EL (cell line): ENCODE measurements at places on chromosomes 4 and X.
A peak's percentile ranks its signal among the peaks of the same experiment; 100 is the strongest.

DNA sequence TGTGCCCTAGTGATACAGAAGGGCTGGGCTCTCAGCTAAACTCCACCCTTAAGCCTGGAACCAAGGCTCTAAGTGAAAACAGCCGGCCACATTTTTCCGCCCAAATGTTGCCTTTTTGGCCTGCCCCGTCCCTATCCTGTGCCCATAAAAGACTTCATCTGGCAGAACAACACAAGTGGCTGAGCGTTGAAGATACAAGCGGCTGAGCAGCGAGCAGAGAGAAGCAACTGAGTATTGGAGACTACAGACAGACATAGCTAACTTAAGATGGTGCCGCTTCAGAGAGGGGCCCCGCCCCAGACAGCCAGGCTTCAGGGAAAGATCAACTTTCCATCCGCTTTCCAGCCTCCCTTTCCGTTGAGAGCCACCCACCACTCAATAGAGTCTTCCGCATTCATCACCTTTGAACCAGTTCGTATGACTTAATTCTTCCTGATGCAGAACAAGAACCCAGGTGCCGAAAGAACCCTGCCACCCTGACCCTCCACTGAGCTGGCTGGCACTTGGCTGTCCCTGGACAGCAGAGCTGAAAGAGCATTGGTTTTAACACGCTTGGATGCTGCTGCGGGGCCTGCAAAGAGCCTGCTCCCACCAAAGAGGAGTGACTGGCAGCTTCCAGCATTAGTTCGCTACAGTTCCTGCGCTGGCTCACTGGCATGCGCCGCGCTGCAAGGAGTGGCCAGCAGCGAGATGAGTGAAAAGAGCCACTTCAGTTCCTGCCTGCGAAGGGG, 853.2 kb upstream of the INTU start:
- no peak for DNase-seq

- no peak for DNase-seq
Measured at GRCh38 chrX:29617725-29618124, 597.6 kb upstream of the MAGEB2 start.

DNA sequence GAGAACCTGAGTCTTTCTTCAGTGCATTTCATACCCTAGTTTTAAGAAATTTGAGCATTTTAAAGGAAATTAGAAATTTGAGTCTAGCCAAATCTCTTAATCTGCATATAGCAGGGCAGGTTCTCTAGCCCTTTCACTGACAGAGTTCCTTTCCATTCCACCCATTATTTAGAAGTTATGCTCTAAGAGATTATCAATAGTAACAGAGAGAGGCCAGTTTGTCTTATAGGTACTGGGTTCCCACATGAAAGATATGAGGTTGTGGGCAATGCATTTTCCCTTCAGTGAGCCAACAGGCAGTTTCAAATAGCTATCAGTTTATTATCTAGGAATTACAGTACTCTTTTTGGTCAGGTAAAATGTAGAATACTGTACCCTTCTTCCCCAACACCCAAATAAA, 7.3 kb upstream of the GALNT7 start:
- DNase-seq, result no peak

- no peak for DNase-seq
Measured at GRCh38 chr4:94345969-94346368, 3.3 kb upstream of the HPGDS start.

DNA sequence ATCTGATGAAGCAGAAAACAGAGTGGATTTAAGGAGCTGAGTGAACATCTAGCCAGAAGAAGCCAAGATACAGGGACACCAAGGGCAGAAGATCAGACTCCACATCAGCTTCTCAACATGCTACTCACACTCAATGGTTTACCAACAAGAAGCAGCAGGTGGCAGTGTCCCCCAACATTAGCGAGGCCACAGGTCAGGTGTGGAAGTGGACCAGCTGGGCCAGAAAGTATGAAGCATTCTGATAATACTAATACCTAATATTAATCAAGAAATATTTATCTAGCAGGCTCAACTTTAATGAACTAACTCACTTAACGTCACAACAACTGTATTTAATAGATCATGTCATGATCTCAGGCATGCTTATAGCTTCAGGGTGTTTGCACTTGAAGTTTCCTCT, 73.4 kb upstream of the TTC29 start:
- DNase-seq, result peak; percentile 59

- no peak for DNase-seq
Measured at GRCh38 chr4:34066126-34066525, 2178.2 kb downstream of the ARAP2 start.

- no peak for DNase-seq
Measured at GRCh38 chr4:13298655-13299054, 185.5 kb downstream of the RAB28 start.

GRCh38 chr4:40723728-40724127, 26.0 kb upstream of the NSUN7 start:
- DNase-seq, result no peak

DNA sequence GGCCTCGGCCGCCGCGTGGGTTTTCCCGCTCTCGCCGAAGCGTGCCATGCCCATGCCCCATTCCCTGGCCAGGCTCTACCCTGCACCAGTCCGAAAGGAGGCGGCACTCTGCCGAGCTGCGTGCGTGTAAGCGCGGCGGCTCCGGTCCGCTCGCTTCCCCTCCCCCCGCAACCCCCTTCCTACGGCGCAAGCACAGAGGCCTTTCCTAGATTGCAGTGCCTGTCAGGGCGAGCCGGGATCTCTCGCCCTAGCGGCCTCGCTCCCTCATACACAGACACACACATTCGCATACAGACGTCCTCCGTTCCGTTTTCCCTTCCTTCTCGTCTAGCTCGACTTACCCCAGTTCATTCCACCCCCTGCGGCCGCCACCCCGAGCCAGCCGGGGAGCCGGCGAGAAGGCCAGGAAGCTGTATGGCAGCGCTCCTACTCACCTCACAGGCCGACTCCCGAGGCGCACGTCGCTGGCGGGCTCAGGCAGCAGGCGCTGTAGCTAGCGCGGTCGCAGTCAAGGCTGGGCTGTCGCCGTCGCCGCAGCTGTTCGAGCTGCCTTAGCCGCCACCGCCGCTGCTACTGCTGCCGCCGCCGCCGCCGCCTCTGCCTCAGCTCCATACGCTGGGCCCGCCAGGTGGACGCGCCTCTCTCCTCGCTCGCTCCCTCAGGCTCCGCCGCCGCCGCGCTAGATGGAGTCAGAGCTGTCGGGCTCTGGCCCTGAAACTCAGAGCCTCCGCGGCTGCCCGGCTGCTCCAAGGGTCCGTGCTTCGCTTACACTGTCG, 615 bp downstream of the NEXMIF start:
- peak; percentile 2 for DNase-seq

- no peak for DNase-seq
Measured at GRCh38 chr4:61786211-61786610, 586.1 kb downstream of the ADGRL3 start.

DNA sequence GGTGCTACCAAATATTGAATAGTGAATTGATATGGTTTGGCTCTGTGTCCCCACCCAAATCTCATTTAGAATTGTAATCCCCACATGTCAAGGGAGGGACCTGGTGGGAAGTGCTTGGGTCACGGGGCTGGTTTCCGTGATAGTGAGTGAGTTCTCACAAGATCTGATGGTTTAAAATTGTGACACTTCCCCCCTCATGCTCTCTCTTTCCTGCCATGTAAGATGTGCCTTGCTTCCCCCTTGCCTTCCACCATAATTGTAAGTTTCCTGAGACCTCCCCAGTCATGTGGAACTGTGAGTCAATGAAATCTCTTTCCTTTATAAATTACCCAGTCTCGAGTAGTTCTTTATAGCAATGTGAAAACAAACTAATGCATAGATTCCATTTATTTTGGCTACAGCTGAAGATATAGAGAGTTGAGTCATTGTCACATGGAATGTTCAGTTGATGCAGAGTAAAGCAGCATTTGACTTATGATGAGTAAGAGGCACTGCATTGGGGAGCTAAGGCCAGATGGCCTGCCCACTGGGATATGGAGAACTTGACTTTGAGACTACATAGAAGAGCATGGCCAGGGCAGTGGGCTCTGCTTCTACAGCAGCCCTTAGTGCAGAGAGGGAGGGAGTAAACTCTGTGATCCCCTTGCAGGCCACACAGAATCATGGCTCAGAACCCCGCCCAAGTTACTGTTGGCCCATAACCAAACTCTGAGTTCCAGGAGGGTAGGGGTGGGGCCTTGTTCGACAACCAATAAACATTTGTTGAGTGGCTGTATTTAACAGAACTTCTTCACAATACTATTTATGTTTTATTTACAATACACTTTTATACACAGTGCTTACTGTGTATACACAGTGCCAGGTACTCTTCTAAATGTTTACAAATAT, 34.2 kb downstream of the RAI2 start:
- DNase-seq, result peak; percentile 4

GRCh38 chrX:47198026-47198686, 4.5 kb downstream of the UBA1 start:
- DNase-seq, result peak; percentile 31

- peak; percentile 76 for DNase-seq
Measured at GRCh38 chrX:108399418-108400165, 38.6 kb downstream of the COL4A6 start.
